GOT3 (cell line): ENCODE measurements at places on chromosomes 13 and 19.

GRCh38 chr13:38417727-38418126, 68.1 kb downstream of the UFM1 start:
- DNase-seq = no peak

DNA sequence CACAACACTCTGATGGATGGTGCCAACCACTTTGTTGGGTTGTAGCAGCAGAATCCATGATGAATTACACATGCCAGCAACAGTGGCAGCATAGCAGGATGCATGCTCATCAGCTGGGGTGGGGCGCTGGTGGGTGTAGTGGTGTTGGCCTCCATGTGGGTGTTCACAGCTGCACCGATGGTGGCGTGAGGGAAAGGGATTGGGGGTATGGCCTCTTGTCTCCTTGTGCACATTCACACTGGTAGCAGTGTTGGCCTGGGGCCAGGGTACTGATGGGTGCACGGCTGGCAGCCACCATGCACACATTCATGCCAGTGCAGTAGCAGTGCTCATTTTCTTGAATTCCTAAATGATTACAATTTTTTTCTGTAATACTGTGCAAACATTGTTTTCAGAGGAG, 2748.8 kb upstream of the PCDH20 start:
- DNase-seq = no peak

GRCh38 chr19:1028062-1028926, 1.9 kb downstream of the CNN2 start:
- DNase-seq = no peak

- DNase-seq = no peak
Measured at GRCh38 chr19:52190487-52191293, 838 bp downstream of the PPP2R1A start.

DNA sequence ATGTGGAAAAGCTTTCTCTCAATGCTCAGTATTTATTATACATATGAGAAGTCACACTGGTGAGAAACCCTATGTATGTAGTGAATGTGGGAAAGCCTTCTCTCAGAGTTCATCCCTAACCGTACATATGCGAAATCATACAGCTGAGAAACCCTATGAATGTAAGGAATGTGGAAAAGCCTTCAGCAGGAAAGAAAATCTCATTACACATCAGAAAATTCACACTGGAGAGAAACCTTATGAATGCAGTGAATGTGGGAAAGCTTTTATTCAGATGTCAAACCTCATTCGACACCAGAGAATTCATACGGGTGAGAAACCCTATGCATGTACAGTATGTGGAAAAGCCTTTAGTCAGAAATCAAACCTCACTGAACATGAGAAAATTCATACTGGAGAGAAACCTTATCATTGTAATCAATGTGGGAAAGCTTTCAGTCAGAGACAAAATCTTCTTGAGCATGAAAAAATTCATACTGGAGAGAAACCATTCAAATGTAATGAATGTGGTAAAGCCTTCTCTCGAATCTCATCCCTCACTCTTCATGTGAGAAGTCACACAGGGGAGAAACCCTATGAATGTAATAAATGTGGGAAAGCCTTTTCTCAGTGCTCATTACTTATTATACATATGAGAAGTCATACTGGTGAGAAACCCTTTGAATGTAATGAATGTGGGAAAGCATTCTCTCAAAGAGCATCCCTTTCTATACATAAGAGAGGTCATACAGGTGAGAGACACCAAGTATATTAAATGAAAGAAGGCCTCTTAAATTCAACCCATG, 34.4 kb downstream of the ZNF568 start:
- DNase-seq = no peak

GRCh38 chr13:19794631-19795030, 11.9 kb upstream of the PSPC1 start:
- no peak for DNase-seq

- no peak for DNase-seq
Measured at GRCh38 chr19:50580970-50581634, 12.9 kb upstream of the LRRC4B start.

GRCh38 chr13:44817131-44817671, 172.1 kb downstream of the NUFIP1 start:
- DNase-seq = no peak

- DNase-seq = no peak
Measured at GRCh38 chr19:39474139-39474620, 6.5 kb upstream of the TIMM50 start.

DNA sequence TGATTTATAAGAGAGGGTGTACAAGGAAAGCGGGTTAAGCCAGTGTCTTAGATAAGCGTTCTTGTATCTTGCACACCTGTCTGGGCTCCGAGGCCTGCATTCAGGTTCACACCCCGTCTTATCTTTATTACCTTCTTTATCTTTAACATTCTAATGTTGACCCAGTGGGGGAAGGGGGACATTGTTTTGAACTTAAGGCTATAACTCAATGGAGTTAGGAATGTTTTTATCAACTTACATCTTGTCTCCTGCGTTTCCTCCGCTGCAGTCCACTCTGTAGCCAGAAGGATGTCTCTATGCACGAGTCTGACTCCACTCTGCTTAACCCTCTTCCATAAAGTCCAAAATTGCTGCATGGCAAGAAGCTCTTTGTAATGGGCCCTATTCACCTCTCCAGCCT, 71.2 kb downstream of the FGF9 start:
- DNase-seq = no peak

- DNase-seq = no peak
Measured at GRCh38 chr13:52405767-52406494, at the start of gene THSD1. TSS of gene THSD1 (minus strand) at chr13:52406172. CDS start at chr13:52402600, 3,572 bp downstream.

- DNase-seq = no peak
Measured at GRCh38 chr13:77377016-77377415, 50.1 kb upstream of the MYCBP2 start.
